NCI-H187 (cell line): ENCODE measurements at places on chromosomes 2 and 18.

- no peak for DNase-seq
These were observed 8.9 kb upstream of the RPRM start for GRCh38 chr2:153487448-153487847.

- no peak for DNase-seq
These were observed 3.5 kb upstream of the LAPTM4A start for GRCh38 chr2:20054931-20055330.

DNA sequence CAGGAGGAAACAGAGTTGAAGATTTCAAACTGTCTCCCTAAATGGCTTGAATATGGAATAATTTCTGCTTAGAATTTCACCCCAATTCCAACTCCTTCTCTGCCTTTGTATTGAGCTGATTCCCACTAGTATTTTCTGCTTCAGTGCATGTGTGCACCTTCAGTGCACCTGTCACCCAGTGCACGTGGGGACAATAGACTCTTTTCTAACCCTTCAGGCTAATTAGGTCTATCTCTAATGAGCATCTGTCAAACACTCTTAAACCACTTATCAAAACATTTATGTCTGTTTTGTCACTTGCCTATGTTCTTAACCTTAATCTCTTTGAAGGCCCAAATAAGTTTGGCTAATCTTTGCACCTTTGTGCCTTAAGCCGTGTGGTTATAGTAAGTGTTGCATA lies 232.0 kb upstream of the NETO1 start:
- DNase-seq = no peak

DNA sequence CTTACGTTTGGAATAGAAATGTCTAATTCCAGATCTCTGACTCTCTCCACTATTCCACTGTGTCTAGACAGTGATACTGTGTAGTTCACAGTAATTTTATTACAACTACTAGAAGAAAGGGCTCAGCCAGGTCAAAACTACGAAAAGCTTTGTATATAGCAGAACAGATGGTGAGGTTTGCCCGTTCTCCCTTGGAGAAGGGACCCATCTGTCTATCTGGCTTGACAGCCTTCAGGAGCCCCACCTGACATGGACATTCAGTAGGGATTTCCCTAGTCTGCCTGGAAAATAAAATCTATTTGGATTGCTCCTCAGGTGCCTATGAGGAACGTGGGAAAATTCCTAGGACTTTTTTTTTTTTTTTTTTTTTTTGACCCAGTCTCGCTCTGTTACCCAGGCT lies 435.4 kb downstream of the NRXN1 start:
- no peak for DNase-seq

DNA sequence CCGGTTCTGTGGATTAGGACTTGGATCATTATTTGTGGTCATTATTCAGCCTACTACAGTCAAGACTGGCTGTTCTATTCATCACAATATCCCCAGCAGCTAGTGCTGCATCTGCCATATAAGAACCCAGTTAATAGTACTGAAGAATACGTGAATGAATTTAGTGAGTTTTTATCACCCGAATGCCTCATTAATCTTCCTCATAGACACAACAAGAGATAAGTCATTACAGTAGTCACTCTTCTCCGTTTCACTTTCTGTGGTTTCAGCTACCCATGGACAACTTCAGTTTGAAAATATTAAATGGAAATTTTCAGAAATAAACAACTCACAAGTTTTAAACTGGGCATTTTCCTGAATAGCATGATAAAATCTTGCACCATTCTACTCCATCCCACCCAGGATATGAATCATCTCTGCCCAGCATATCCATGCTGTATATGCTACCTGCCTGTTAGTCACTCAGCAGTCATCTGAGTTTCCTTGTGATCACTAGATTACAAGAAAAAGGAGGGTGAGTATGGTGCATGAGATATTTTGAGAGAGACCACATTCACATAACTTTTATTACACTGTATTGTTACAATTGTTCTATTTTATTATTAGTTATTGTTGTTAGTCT lies 363.7 kb upstream of the CHAC2 start:
- no peak for DNase-seq

DNA sequence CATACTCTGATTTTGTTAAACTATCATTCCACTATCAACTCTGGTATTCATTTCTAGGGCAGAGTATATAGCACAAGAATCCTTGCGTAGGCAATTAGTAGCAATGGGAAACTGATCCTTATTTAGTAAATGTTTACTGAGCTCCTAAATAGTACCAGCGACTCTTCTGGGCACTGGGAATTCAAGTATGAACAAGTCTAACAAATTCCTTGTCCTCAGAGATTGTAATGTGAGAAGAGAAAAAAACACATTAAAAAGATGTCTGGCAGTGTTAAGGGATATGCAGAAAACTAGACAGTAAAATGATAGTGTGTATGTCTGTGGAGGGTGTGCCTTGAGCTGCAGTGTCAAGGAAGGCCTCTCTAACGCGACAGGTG lies 721 bp downstream of the METTL5 start:
- DNase-seq = no peak

GRCh38 chr2:95262896-95263542 lies 11.2 kb upstream of the PROM2 start:
- DNase-seq = no peak

GRCh38 chr2:169393068-169393590 lies 30.8 kb upstream of the LRP2 start:
- DNase-seq = no peak

DNA sequence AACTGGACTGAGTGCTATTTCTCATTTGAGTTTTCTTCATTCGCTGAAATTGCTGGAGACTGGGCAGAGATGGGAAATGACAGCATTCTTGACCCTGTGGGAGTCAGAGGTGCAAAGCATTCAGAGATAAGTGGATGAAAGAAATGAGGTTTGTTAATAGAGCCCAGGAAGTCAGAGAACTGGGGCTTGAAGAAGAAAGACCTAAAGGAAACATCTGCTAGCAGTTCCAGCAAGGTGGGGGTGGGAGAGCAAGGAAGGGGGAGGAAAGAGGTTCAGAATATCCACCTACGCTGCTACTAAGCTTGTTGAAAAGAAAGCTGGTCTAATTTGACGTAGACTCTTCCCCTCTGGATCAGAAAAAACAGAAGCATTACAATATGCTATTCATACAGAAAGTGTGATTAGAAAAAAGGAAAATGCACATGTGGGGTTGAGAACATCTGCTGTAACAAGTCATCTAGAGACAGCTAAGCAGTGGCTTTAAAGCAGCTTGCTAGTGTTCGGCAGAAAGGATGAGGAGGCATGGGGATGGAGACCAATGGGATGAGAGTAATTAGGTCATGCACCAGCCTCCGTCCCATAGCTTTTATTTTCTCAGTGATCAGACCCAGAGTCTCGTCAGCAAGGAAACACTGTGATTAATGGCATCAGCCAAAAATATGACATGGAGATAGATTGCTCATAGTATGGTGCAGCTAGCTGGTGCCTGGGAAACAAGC lies 29.7 kb downstream of the NAB1 start:
- DNase-seq = no peak

GRCh38 chr2:132678483-132678882 lies 8.5 kb upstream of the LYPD1 start:
- DNase-seq = no peak

- no peak for DNase-seq
These were observed 503.6 kb upstream of the TNP1 start for GRCh38 chr2:217363470-217363869.

- DNase-seq = no peak
These were observed 49.3 kb downstream of the USP34 start for GRCh38 chr2:61421611-61422010.

DNA sequence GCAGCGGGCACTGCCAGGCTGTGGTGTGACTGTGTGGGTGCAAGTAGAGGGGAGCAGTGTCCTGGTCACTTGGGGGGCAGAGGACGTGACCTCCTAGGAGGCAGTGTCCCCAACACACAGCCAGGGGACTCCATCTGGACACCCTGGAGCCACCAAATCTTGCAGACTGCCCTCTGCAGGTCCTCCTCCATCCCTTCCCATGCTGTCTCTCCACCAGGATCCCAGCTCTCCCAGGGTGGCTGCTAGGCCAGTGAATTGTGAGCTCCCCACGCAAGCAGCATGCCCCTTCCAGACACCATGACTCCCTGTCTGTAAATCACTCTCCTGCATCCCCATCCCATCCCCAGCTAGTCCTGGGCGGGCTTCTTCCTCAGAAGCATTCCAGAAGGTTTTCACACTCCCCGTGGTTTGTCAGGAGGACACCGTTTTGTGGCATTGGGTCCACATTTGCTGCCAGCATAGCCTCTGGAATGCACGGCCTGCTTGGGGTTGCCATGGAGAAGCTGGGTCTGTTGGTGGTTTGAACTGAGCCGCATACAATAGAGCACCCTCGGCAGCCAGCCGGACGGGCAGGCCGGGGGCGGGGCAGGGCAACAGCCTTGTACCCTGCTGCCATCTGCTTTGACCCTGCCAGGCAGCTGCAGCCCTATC lies 210.7 kb downstream of the KLHL29 start:
- DNase-seq = no peak

- DNase-seq = no peak
These were observed 60.7 kb upstream of the CAVIN2 start for GRCh38 chr2:191907545-191907944.

GRCh38 chr2:197835293-197835692 lies 30.9 kb downstream of the PLCL1 start:
- DNase-seq = no peak

GRCh38 chr2:208062113-208062512 lies 36.8 kb upstream of the PLEKHM3 start:
- no peak for DNase-seq

DNA sequence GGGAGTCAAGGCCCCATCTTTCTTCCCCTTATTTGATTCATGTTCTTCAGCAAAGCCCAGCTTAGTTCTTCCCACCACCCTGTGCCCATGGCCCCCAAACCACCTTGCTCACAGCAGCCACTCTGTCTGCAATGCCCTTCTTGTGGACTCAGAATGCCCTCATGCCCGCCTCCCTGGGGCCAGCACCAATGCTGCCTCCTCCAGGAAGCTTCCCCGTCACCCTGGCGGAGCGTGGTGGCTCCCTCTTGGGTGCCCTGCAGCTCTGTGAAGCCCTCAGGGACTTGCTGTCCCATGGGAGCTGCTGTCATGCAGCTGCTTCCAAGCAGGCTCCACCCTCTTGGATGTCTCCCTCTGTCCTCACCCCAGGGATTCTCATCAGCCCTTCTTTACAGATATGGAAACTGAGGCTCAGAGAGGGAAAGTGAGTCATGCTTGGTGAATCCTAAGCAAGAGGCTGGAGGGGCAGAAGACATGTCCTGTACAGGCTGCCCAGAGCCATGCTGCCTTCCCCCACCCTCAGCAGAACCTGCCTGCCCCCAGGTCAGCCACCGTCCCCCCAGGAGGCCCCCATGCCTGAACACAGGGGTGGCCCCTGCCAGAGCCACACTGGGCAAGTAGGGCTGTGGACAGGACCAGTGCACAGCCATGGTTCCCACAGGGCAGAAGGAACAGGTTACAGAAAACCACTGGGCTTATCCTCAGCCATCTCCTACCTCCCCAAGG lies 11.8 kb upstream of the DUSP2 start:
- no peak for DNase-seq

DNA sequence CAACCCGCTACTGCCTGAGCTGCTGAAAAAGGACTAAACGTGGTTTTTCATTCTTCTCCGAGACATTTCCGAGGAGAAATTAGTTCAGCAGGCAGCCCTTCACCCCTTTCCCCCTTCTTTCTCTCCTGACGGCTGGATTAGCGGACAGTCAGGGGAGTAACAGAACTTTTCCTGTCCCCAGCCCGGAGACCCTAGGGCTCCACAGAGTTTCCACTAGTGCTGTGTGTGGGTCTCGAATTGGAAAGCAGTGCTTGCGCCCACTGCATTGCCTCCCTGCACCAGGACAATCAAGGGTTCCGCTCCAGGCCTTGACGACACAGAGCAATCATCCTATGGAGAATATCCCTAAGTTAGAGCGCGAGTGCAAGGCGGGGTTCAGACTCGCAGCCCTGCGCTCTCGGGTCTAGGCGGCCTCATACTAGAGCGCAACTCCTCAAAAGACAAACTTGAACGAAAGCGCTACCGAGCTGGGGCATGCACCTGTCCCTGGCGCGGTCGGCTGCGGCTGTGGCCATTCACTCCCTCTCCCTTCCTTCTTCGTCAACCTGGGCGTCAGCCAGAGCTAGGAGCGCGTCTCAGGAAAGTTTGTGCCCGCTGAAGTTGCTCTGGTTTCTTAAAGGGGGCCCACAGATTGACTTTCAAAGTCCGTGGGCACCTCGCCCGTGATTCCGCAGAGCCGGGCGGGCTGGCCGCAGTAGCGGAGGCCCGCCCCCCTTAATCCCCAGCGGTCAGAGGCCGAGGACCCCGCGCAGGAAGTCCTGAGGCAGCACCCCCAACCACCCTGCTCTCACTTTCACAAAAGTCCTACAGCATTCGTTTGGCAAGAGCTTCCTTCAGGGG lies 801 bp downstream of the OSR1 start:
- DNase-seq = no peak

GRCh38 chr2:65199166-65199565 lies 28.5 kb upstream of the ACTR2 start:
- DNase-seq = no peak

- DNase-seq = no peak
These were observed 87.9 kb upstream of the KLHL29 start for GRCh38 chr2:23297112-23297511.

DNA sequence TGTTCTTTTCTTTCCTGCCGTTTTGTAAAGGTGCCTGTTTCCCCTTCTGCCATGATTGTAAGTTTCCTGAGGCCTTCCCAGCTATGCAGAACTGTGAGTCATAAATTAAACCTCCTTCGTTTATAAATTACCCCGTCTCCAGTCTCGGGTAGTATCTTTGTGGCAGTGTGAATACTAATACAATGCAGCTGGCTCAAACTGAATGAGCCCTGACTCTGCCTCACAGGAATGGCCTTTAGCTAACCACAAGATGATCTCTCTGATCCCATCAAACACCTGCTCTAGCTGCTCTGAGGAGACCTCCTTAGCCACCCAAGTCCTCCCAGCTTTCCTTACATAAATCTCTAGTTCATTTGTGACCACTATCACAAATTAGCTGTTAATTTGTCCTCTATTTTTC lies 41.5 kb upstream of the CAB39 start:
- no peak for DNase-seq

- DNase-seq = no peak
These were observed 192.8 kb downstream of the ZFP36L2 start for GRCh38 chr2:43033466-43034241.

DNA sequence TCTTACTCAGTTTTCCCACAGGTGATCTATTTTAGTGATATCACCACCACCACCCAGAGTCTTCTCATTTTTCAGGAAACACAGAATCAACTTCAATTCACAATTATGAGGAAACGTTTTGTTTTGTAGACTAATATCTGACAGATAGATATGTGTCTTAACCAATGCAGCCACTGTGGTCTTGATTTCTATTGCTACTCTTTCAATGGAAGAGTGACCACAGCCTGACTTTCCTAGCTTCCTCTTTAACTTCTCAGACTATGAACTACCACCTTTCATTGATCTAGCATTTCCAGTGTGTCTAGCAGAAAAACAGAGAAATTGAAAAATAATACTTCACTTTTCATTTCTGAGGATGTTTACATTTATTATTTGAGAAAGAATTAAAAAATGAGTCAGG lies 20.5 kb downstream of the ADAM17 start:
- no peak for DNase-seq

DNA sequence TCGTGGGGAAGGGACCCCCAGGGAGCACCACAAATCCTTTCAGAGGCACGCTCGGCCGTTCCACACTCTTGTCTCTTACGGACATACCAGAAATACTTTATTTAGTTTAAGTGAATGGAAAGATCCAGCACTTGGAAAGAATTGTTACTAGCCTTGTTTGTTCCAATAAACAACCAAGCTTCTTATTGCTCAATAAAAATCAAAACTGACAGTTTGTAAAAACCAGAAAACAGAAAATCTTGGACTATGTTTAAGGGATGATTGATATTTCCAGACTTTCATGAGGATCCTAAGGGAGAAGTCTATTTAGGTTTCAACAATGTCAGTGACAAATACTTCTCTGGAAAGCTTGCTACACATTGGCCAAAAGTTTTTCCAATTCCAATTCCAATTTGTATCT lies 31.6 kb upstream of the CCBE1 start:
- DNase-seq = no peak
